Fibroblast of skin of right biceps (primary cell): ENCODE measurements at places on chromosomes 6 and 20.

DNA sequence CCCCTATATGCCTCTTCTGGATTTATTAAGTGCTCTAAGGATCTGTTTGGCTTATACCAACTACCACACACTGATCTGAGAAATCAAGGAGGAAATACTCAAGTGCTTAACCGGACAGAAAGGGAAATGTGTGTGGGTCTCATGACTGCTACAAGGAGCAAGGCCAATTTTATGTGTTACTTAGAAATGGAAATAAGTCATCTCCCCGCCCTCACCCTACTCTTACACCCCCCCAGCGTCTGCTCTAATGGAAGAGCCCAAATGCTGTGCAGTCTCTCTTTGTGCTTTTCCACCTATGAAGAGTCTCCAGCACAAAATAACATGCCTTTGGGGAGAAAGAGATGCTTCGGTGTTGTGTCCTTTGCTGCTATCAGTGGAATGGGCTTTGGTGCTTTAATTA is 428.8 kb upstream of the ARID1B start:
- DNase-seq, result no peak

DNA sequence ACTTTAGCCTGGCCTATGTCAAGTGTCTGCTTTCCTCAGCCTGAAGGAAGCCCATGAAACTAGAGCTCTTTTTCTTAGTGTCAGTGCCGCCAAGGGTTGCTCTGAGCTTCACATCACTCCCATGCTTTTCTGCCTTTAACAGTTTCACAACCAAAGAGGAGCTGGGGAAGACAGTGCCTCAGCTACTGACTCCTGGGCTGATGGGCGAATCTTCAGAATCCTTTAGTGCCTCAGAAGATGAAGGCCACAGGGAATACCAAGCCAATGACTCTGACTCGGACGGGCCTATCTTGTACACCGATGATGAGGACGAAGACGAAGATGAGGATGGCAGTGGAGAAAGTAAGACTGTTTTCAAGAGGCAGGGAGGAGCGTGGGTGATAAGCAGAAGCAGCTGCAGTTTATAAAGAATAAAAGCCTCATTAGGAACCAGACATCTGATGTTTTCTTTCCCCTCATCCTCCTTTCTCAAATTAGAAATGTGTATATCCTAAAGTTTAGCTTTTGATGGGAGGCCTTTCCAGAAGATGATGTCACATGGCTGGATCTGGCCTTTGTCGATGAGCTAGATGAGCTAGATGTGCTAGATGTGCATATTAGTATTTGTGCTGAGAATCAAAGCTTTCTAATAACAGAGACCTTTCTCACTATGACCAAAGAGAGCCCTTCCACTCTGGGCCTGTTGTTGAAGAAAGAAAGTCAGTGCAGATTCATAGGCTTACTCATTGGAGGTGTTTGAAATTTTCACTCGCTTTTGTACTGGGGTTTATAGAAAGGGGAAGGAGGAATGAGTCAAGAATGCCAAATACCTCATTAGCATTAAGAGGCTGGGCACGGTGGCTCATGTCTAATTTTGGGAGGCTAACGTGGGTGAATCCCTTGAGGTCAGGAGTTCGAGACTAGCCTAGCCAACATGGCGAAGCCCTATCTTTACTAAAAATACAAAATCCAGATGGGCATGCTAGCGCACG is 70.7 kb upstream of the LTV1 start:
- peak; percentile 6 for DNase-seq

DNA sequence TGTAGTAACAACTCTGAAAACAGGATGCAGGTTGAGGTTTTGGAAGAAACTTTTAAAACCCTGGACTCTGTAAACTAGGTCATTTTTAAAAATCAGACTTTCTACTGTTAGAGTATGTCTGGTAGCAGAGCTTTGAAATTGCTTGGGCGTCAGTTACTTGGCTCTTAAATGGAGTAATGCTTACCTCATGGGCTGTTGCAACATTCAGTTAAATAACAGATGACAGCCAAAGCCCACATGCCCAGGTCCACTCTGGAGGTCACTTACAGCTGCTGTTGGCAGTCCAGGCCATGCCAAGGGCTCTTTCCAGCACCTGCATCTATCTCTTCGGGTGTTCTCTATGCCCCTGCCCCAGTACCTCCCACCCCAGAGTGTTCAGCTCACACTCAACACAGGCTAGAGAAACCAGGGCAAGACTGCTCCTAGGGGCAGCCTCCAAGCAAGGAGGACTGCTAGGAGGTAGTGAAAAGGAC is 96.4 kb downstream of the BANF2 start:
- DNase-seq, result peak; percentile 17

GRCh38 chr20:33007376-33008335 is at the start of gene BPIFB2:
Gene BPIFB2 (plus strand): TSS chr20:33007704. CDS start chr20:33008575, 871 bp downstream.
- no peak for DNase-seq

- no peak for DNase-seq
Observed at GRCh38 chr6:5389086-5389745, 127.9 kb downstream of the FARS2 start.

DNA sequence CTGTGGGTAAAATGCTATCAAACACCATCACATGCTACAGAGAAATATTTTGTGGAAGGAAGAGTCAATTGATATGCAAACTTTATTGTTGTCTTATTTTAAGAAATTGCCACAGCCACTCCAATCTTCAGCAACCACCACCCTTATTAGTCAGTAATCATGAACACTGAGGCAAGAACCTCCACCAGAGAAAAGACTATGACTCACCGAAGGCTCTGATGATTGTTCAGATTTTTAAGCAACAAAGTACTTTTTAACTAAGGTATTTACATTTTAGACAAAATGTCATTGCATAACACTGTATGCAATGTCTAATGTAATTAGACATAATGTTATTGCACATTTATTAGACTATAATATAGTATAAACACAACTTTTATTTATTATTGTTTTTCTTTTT is 26.2 kb upstream of the MMP24 start:
- DNase-seq, result peak; percentile 76

- no peak for DNase-seq
Observed at GRCh38 chr6:10351791-10352190, 63.1 kb downstream of the TFAP2A start.

GRCh38 chr20:58870293-58871014 is 17.9 kb downstream of the GNAS start:
- peak; percentile 56 for DNase-seq

- peak; percentile 100 for DNase-seq
Observed at GRCh38 chr20:56439771-56440291, 27.8 kb downstream of the CASS4 start.

- DNase-seq, result no peak
Observed at GRCh38 chr6:106372838-106373501, 12.5 kb downstream of the CRYBG1 start.

DNA sequence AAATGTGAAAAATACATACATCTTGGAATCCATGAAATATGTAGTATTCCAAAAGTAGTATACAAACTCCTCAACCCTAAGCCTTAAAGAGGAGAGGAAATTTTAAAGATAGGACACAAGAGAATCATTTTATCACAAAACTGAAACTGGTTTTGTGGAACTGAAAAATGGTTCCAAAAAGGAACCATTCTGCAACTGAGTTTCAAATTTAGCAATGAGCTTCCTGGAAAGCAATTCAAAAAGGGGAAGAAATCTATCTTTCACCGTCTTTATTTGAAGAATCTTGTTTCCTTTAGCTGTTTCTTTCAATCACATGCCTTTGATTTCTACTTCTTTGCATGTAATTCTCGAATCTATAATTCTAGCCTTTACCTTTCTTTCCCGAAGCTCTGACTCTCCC is 32.2 kb upstream of the LAMP5 start:
- no peak for DNase-seq

- DNase-seq, result no peak
Observed at GRCh38 chr6:113308266-113308665, 548.9 kb upstream of the MARCKS start.

DNA sequence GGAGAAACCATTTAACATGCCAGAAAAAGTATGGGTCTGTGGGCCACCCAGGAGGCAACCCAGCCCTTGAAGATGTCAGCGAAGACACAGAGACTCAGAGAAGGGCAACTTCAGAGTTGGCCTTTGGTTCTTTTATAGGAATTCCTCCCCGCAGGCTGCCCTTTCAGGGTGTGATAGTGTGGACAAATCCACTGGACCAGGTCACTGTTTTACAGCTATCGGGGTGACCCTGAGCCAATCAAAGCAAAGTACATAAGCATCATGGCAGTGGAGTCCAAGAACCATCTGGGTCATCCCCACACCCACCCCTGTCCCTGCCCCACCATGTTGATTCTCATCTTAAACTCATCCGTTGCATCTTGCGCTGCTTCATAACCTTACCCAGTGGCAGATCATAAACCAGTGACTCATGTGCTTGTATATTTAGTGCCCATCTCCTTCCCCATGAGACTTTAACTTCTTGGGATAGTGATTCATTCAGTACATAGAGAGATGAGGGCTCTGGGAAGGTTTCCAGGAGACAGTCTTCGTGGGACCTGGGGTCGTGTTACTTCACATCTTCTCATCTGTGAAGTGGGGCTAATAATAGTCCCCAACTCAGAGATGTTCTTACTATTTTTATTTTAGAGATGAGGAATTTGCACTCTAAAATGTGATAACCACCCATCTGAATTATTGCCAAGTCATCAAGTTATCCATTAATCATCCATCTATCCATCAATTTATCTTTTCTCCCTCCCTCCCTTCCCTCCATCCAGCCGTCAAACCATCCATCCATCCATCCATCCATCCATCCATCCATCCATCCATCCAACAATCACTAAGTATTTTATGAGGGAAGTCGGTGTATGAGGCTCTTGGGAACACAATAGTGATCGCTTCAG is 51.0 kb downstream of the EDN3 start:
- DNase-seq, result peak; percentile 94
